ENCODE measurements at places on chromosomes 13 and 19. TPM values are rescaled to one million over a fixed set of nuclear protein-coding genes. Genes with fewer than 3 reads are reported as not detected.

The KCNJ14 gene
- 1.0 TPM for total RNA-seq

The RPL21 gene
- total RNA-seq: 478 TPM

DNA sequence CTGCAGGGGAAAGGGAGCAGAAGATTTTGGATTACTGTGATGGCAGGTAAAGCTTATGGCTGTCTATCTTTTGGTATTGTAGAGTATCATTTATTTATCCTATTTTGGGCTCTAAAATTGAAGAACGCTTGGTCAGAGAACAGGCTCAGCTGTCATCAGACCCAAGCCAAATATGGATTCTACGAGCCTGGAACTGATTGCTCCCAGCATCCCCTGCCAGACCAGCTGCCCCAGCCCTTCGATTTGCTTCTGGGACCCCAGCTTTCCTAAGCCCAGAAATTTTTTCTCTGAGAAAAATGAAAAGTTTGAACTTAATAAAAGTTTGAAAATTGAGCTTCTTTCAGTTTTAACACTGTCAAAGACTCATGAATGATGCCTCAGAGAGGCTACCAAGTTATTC lies 472.8 kb downstream of the DACH1 start:
- H3K27ac ChIP-seq: no peak overlapping the region
- H3K4me3 ChIP-seq: no peak overlapping the region
- no peaks in the 10 kb centered on the region for H3K27me3 ChIP-seq

GRCh38 chr13:50161052-50161451 lies 145.8 kb downstream of the KCNRG start:
- DNase-seq: no peak
- no peak overlapping the region for H3K4me3 ChIP-seq
- H3K36me3 ChIP-seq: no peaks in the 10 kb centered on the region
- H3K4me1 ChIP-seq: peaks cover 5% of the 10 kb centered on the region
- no peak overlapping the region for H3K27ac ChIP-seq

The IGFL3 gene
- not detected for total RNA-seq

The TRPC4 gene
- total RNA-seq: not detected

GRCh38 chr19:309206-309565 lies 18.0 kb upstream of the PLPP2 start:
- H3K27me3 ChIP-seq: peaks cover 9% of the 10 kb centered on the region
- peaks cover 7% of the 10 kb centered on the region for H3K36me3 ChIP-seq
- no peak overlapping the region for H3K4me3 ChIP-seq
- no peaks in the 10 kb centered on the region for H3K4me1 ChIP-seq
- no peak for DNase-seq

The AMER2 gene
- total RNA-seq: 1.5 TPM

DNA sequence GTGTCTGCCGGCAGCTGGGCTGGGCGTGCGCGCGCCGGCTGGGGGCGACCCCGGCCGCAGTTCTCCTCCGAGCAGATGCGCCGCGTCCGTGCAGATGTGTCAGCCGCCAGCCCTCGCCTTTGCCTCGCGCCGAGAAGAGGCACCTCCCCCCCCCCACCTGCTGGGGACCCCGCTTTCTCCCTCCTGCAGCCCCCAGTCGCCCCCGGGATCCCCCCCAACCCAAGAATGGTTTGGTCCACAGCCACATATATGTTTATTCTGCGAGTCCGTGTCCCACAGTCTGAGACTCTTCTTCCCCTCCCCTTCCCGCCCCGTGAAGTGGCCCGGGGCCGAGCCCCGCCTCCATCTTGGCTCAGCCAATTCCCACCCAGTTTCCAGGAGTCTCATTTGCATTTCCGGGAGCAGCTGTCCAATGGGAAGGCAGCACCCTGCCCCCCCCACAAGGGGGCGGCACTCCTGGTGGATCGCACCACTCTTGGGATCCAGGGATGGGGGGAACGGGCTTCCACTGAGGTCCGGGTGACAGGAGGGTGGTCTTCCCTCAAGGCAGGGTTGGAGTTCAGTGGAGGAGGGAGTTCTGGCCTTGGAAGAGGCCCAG lies 8.6 kb downstream of the ISOC2 start:
- peak overlapping the region; percentile 61 for H3K4me3 ChIP-seq
- H3K4me1 ChIP-seq: peaks cover 6% of the 10 kb centered on the region
- H3K27me3 ChIP-seq: peaks cover 16% of the 10 kb centered on the region
- H3K36me3 ChIP-seq: no peaks in the 10 kb centered on the region
- DNase-seq: peak; percentile 86

GRCh38 chr13:26449063-26449848 lies 108.2 kb upstream of the WASF3 start:
- no peak overlapping the region for H3K27ac ChIP-seq
- no peaks in the 10 kb centered on the region for H3K36me3 ChIP-seq
- H3K4me1 ChIP-seq: no peaks in the 10 kb centered on the region
- H3K27me3 ChIP-seq: peaks cover 1% of the 10 kb centered on the region
- H3K4me3 ChIP-seq: no peak overlapping the region

The MBD3L3 gene
- 1.3 TPM for total RNA-seq

DNA sequence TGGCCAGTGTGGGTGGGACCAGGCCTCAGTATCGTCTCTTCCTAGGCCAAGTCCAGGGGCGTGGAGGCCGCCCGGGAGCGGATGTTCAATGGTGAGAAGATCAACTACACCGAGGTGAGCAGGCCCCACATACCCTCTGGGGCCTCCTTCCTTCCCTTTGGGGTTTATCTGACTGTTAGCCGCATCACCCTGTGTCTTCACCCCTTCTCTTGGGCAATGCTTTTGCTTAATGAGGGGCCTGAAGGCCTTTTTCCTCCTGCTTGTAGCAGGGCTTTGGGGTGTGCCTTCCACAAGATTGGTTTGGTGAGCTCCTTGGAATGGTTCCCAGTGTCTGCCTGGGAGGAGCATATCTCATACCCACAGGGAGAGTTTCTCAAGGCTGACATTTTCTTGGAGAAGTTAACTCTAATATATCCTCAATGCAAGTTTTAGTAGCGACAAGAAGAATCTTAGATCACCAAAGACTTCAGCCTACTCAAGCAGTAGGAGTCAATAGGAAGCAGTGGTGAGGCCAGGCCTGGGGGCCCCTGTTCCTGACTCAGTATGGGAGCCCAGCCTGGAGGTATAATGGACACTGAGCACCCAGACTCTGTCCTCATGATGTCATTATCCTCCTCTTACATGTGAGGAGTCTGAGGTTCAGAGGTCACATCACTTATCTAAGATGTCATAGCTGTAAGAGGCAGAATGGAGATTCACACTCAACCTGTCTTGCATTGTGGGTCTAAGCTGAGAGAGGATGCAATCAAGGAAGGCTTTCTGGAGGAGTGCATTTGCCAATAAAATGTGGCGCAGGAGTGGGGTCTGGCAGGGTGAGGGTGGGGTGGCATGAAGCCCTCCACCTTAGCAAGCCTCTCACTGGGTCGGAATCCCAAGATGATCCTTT lies 2.0 kb downstream of the GPI start:
- H3K36me3 ChIP-seq: peaks cover 5% of the 10 kb centered on the region
- no peak overlapping the region for H3K27ac ChIP-seq
- peaks cover 8% of the 10 kb centered on the region for H3K27me3 ChIP-seq
- peak overlapping the region; percentile 34 for H3K4me3 ChIP-seq
- no peak for DNase-seq

The ITPKC gene
- 13.8 TPM for total RNA-seq

GRCh38 chr19:32671883-32672593 lies 2.9 kb downstream of the ANKRD27 start:
- no peak overlapping the region for H3K4me3 ChIP-seq
- H3K36me3 ChIP-seq: no peaks in the 10 kb centered on the region
- peaks cover 2% of the 10 kb centered on the region for H3K4me1 ChIP-seq
- no peak for DNase-seq

GRCh38 chr19:55544776-55545439 lies 435 bp downstream of the SBK3 start:
- H3K4me3 ChIP-seq: no peak overlapping the region
- no peak for DNase-seq
- H3K4me1 ChIP-seq: peaks cover 17% of the 10 kb centered on the region
- H3K36me3 ChIP-seq: peaks cover 16% of the 10 kb centered on the region
- peak overlapping the region; percentile 73 for H3K27ac ChIP-seq
- H3K27me3 ChIP-seq: peaks cover 4% of the 10 kb centered on the region

The TFDP1 gene
- 62.0 TPM for total RNA-seq

GRCh38 chr13:28204043-28204442 lies 65.7 kb downstream of the PAN3 start:
- H3K27ac ChIP-seq: no peak overlapping the region
- H3K4me3 ChIP-seq: no peak overlapping the region
- no peaks in the 10 kb centered on the region for H3K36me3 ChIP-seq
- peaks cover 5% of the 10 kb centered on the region for H3K27me3 ChIP-seq
- no peaks in the 10 kb centered on the region for H3K4me1 ChIP-seq

DNA sequence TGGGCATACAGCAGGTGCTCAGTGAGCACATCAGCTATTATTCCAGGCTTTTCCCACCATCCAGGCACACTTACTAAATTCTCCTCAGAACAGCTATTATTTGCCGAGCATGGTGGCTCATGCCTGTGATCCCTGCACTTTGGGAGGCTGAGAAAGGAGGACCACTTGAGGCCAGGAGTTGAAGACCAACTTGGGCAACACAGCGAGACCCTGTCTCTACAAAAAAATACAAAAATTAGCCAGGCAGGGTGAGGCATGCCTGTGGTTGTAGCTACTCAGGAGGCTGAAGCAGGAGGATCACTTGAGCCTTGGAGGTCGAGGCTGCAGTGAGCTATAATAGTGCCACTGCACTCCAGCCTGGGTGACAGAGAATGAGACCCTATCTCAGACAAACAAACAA lies 35.4 kb downstream of the PTPRS start:
- peaks cover 11% of the 10 kb centered on the region for H3K27me3 ChIP-seq
- no peak for DNase-seq
- H3K4me3 ChIP-seq: no peak overlapping the region

- H3K4me1 ChIP-seq: no peaks in the 10 kb centered on the region
- H3K27ac ChIP-seq: no peak overlapping the region
- no peak overlapping the region for H3K4me3 ChIP-seq
- no peak for DNase-seq
- no peaks in the 10 kb centered on the region for H3K27me3 ChIP-seq
Measured at GRCh38 chr13:46197299-46198048, 14.3 kb upstream of the LRRC63 start.

The DLEU7 gene
- 2.3 TPM for total RNA-seq

The CEACAM20 gene
- not detected for total RNA-seq

DNA sequence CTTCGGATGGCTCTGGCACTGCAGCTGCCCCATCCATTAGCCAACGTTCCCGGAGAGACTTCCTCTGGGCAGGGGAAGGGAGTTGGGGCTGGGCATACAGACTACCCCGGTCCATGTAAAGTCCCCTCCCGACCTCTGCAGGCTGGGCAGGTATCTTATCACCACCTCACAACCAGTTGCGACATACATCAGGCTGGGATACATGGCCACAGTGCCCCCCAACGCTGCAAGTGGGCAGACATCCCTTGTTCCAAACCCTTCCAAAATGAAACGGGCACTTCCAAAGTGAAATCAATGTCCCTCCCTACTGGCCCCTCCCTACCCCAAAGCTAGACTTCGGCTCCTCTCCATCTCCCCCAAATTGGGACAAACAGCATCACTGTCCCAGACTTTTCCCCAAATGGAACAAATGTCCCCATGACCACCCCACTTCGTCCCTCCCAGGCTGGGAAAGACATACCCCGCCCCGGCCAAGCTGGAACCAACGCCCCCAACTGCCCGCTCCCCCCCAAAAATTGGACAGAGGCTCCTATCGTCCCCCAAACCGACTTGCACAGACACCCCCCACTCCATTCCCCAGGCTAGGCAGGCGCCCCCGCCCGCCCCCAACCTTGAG lies 5.0 kb downstream of the PALM3 start:
- peaks cover 21% of the 10 kb centered on the region for H3K27me3 ChIP-seq
- H3K36me3 ChIP-seq: no peaks in the 10 kb centered on the region
- no peak for DNase-seq
- no peak overlapping the region for H3K27ac ChIP-seq
- H3K4me1 ChIP-seq: peaks cover 3% of the 10 kb centered on the region
- peak overlapping the region; percentile 76 for H3K4me3 ChIP-seq

The MPND gene
- total RNA-seq: 56.7 TPM

The SHISA7 gene
- 3.2 TPM for total RNA-seq

DNA sequence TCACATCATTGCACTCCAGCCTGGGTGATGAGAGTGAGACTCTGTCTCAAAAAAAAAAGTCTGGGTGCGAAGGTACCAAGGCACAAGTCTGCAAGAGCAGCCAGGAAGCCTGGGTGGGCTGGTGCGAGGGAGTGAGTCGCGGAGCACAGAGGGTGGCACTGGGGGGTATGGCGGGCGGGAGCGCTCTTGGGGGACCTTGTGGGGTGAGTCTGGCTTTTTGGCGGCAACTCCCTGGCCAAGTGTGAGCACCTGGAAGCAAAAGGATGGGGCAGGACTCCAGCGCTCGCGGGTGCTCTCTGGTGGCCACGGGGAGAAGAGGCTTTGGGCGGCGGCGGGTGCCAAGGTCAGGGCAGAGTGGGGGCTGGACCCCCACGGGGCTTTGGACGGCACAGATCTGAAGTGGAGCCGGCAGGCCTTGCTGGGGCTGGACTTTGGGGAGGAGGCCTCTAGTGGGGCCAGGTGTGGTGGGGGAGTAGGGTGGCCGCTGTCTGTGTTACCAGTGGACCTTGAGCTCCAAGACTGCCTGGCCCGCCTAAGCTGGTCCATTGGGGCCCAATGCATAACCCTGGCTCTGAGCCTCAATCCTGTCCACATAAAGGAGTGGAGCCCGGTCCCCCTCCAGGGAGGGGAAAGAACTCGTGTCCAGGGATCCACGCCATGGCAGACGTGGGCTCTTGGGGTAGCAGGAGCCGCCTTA lies 1.6 kb downstream of the P2RY11 start:
- H3K4me1 ChIP-seq: no peaks in the 10 kb centered on the region
- no peak overlapping the region for H3K27ac ChIP-seq
- peak; percentile 71 for DNase-seq
- no peaks in the 10 kb centered on the region for H3K27me3 ChIP-seq
- H3K4me3 ChIP-seq: no peak overlapping the region

- no peak for DNase-seq
- H3K27ac ChIP-seq: no peak overlapping the region
- H3K4me1 ChIP-seq: no peaks in the 10 kb centered on the region
- H3K36me3 ChIP-seq: no peaks in the 10 kb centered on the region
- H3K27me3 ChIP-seq: peaks cover 11% of the 10 kb centered on the region
Measured at GRCh38 chr19:47740866-47741519, 4.4 kb upstream of the NOP53 start.

The ZNF626 gene
- 24.2 TPM for total RNA-seq

GRCh38 chr19:7372810-7373209 lies 24.1 kb downstream of the ARHGEF18 start:
- no peak for DNase-seq
- no peak overlapping the region for H3K27ac ChIP-seq
- H3K27me3 ChIP-seq: peaks cover 5% of the 10 kb centered on the region
- no peak overlapping the region for H3K4me3 ChIP-seq
- no peaks in the 10 kb centered on the region for H3K36me3 ChIP-seq
- no peaks in the 10 kb centered on the region for H3K4me1 ChIP-seq

DNA sequence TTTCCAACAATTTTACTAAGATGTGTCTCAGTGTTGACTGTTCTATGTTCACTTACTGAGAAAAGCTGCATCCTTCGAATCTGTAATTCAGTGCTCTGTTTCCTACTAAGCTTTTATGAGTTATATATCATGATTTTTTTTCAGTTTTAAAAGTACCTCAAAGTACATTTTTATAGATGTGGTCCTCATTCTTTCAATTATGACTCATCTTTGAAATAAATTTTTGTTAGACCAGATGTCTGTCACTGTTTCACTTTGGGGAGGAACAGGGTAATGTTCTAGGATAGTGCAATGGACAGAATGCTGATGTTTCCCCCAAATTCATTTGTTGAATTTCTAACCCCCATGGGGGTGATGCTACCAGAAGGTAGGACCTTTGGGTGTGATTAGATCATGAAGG lies 74.8 kb downstream of the NALCN start:
- no peak overlapping the region for H3K4me3 ChIP-seq
- H3K36me3 ChIP-seq: no peaks in the 10 kb centered on the region
- no peak for DNase-seq
- H3K27me3 ChIP-seq: no peaks in the 10 kb centered on the region
- H3K27ac ChIP-seq: no peak overlapping the region

GRCh38 chr13:34750078-34750931 lies 191.8 kb upstream of the NBEA start:
- H3K27ac ChIP-seq: peak overlapping the region; percentile 35
- peak; percentile 27 for DNase-seq
- peaks cover 12% of the 10 kb centered on the region for H3K4me1 ChIP-seq
- H3K27me3 ChIP-seq: no peaks in the 10 kb centered on the region
- peak overlapping the region; percentile 87 for H3K4me3 ChIP-seq
- no peaks in the 10 kb centered on the region for H3K36me3 ChIP-seq

All from glutamatergic neuron (in vitro differentiated cells).